Right atrium auricular region (tissue), 2 donors: ENCODE measurements at places on chromosomes 11 and 22. TPM values are rescaled to one million over a fixed set of nuclear protein-coding genes. Genes with fewer than 3 reads are reported as not detected.
A peak's percentile ranks its signal among the peaks of the same experiment; 100 is the strongest.

DNA sequence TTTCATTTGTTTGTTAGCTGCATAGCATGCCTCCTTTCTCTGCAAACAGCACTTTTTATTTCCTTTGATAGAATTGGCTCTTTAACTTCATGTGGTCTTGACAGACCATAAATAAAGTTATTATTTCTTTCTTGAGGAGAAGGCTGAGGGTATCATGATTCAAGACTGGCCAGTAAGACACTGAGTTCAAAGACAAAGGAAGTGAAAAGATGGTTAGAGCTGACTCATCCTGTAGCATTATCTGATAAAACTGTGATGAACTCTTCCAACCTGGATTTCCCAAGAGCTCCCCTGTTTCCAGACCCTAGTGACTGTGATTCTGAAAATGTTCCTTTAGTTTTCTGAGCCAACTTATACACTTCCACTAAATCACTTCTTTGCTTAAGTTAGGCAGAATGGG is 179.3 kb upstream of the FAT3 start:
- no peaks in the 10 kb centered on the region for H3K27me3 ChIP-seq
- no peak for DNase-seq
- no peaks in the 10 kb centered on the region for H3K36me3 ChIP-seq
- H3K27ac ChIP-seq, result no peak overlapping the region
- no peaks in the 10 kb centered on the region for H3K4me1 ChIP-seq
- no peak overlapping the region for H3K4me3 ChIP-seq

DNA sequence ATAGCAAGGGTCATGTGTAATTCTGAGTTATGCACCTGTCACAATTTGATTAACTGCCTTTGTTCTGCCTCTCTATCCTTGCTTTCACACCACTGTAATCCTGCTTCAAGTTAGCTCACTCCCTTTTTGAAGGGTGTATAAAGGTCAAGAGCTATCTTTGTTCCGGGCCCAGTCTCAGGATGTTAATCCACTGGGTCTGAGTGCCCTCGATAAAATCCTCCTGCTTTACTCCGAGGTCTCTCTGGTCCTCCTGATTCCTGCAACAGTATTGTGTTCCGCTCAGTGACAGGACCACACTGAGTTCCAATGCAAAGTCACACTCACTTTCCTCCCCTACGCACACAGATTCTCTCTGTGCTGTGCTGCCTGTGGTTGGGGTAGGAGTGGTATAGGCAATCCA is 186.5 kb downstream of the DYNC2H1 start:
- H3K4me1 ChIP-seq, result no peaks in the 10 kb centered on the region
- no peak overlapping the region for H3K4me3 ChIP-seq

DNA sequence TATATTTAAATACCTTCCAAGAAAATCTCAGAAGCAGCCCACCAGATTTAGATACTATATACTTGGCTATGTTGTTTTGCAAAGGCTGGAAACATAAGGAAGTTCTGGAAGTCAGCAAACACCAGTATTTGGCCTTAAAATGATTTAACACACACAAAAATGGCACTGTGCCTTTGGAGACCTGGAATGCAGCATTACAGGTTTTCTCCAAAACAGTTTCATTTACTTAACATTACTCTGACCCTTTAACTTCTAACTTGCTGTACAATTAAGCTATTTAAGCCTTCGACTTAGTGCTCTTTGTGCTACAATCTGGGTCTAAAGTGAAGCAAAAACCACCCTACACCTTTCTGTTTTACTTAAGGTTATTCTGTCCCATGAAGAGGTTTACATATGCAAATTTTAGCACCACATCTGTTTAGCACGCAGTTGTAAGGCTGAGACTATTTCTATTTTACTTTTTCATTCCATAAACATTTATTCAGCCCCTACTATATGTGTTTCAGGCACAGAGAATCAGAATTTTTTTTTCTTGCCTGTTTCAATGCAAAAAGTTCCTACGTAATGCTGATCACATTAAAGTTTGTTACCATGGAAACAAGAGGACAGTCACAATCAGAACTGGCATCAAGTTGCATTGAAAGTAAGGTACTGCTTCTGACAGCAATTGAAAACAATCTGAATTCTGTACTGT is 70.3 kb downstream of the MAML2 start:
- H3K27ac ChIP-seq, result no peak overlapping the region
- no peaks in the 10 kb centered on the region for H3K36me3 ChIP-seq
- no peaks in the 10 kb centered on the region for H3K4me1 ChIP-seq

DNA sequence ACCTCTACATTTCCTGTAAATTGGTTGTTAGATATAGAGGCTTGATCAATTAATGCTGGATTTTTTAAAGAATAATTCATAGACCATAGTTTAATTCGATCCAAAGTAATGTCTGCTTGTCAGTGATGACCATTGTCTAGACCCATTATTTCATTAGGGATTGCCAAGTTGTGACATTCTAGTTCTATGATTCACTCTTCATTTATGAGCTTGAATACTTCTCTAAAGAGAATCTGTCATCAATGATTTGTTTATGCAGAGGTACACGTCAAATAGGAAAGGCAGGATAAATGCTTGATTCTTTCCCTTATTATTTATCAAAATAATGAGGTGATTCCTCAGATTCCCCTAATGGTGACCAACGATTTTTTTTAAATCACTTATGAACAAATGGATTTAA is 24.0 kb upstream of the ROBO3 start:
- H3K27me3 ChIP-seq, result peaks cover 53% of the 10 kb centered on the region
- H3K4me3 ChIP-seq, result no peak overlapping the region
- DNase-seq, result no peak
- H3K36me3 ChIP-seq, result no peaks in the 10 kb centered on the region

Gene CDC42BPG
- total RNA-seq, result 1.0 TPM

- no peak for DNase-seq
- H3K27me3 ChIP-seq, result no peaks in the 10 kb centered on the region
- H3K4me3 ChIP-seq, result no peak overlapping the region
- no peaks in the 10 kb centered on the region for H3K4me1 ChIP-seq
- no peaks in the 10 kb centered on the region for H3K36me3 ChIP-seq
Observed at GRCh38 chr11:45489281-45489905, 176.0 kb downstream of the CHST1 start.

- no peaks in the 10 kb centered on the region for H3K27me3 ChIP-seq
- no peak overlapping the region for H3K4me3 ChIP-seq
- H3K36me3 ChIP-seq, result no peaks in the 10 kb centered on the region
Observed at GRCh38 chr11:86249307-86250098, 5.0 kb downstream of the EED start.

Gene SIK2
- total RNA-seq, result 23.5 TPM

- H3K4me1 ChIP-seq, result peaks cover 14% of the 10 kb centered on the region
- peak overlapping the region; percentile 70 for H3K4me3 ChIP-seq
- no peak for DNase-seq
- no peaks in the 10 kb centered on the region for H3K36me3 ChIP-seq
Observed at GRCh38 chr22:43811777-43812148, 342 bp downstream of the EFCAB6 start.

Gene PRODH
- 8.0 TPM for total RNA-seq

DNA sequence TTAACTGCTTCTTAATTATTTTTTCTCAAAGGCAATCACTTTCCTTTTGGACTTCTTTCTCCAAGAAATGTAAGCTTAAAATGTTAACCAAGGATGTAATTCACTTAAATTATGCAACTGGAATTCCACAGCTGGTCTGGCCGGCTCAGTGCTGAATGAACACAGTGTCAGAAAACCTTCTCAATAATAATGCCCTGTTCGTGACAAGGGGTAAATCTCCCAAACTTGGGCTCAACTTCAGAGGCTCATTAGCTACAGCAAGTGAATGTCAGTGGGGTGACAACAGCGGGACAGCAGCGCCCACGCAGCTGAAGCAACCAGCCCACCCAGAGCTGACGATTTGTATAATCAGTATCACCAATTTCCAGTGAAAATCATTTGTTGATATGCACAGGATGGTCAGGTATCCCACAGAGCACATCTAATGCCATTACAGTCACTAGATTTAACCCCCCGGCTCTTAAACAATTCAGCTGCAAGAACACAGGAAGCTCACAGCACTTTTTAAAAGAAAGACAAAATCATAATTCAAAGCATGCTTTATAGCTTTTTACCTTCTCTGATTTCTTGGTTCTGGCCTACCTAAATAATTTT is 704.8 kb downstream of the DLG2 start:
- no peaks in the 10 kb centered on the region for H3K27me3 ChIP-seq
- peak overlapping the region; percentile 40 for H3K4me3 ChIP-seq
- H3K4me1 ChIP-seq, result peaks cover 21% of the 10 kb centered on the region
- peak overlapping the region; percentile 41 for H3K27ac ChIP-seq
- DNase-seq, result no peak

DNA sequence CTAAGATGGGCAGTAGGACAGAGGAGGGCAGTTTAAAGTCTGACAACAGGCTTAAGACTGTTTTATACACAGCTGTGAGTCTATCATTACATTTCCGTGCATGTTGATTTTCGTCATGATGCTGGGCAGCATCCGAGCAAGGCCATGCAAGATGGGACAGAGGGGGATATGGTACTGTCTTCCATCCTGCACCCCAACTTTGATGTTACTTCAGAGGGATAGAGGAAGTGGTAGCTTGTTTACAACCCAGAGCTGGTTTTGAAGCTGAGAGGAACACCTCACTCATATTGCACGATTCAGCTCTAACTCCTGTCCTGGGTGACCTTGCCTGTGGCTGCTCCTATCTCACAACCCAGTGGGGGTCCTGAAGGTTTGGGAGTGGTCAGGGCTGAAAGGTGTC is 3.0 kb upstream of the SORL1 start:
- H3K4me1 ChIP-seq, result no peaks in the 10 kb centered on the region
- H3K27me3 ChIP-seq, result no peaks in the 10 kb centered on the region
- H3K4me3 ChIP-seq, result no peak overlapping the region
- DNase-seq, result no peak
- H3K36me3 ChIP-seq, result no peaks in the 10 kb centered on the region

DNA sequence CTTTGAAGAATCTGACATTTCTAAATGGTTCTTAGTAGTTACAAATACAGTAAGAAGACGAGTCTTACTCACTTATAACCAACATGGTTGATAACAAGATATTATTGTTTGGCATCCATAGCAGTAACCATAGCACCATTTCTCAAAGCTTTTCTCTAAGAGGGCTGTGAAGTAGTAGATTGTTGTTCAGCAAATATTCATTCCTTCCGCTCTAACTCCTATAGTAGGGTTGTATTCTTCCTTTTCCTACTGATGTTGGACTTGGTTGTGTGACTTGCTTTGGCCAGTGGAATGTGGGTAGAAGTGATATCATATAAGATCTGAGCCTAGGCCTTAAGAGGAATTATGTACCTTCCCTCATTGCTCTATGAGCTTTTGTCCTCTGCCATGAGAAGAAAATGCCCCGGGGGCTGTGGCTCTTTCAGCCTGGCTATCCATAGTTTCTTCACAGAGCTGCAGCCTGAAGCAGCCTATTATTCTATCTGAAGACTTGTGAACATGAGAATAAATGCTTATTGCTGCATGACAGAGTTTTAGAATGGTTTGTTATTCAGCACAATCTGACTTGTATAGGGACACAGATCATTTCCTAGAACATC is 28.9 kb upstream of the ZBED5 start:
- H3K4me1 ChIP-seq, result no peaks in the 10 kb centered on the region
- no peak overlapping the region for H3K4me3 ChIP-seq
- DNase-seq, result no peak
- no peaks in the 10 kb centered on the region for H3K36me3 ChIP-seq
- H3K27ac ChIP-seq, result no peak overlapping the region
- no peaks in the 10 kb centered on the region for H3K27me3 ChIP-seq

DNA sequence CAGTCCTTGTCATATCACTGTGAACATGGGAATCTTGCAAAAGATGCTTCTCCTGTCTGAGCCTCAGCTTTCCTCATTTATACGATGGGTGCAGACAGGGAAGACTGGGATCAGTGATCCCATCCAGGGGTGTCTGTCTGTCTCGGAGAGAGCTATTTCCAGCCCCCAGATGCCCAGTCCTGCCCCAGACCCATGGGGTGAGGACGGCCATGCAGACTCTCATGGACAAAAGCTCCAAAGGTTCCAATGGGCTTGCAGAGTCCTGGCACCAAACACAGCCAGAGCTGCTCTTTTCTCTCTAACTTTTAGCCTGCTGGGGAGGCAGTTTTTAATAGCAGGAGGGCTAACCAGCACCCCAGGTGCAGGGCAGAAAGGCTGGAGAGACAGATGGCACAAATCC is 5.2 kb downstream of the SCUBE1 start:
- H3K36me3 ChIP-seq, result no peaks in the 10 kb centered on the region
- H3K27ac ChIP-seq, result no peak overlapping the region
- H3K4me3 ChIP-seq, result no peak overlapping the region
- DNase-seq, result no peak

Gene OR52H1
- total RNA-seq, result not detected

DNA sequence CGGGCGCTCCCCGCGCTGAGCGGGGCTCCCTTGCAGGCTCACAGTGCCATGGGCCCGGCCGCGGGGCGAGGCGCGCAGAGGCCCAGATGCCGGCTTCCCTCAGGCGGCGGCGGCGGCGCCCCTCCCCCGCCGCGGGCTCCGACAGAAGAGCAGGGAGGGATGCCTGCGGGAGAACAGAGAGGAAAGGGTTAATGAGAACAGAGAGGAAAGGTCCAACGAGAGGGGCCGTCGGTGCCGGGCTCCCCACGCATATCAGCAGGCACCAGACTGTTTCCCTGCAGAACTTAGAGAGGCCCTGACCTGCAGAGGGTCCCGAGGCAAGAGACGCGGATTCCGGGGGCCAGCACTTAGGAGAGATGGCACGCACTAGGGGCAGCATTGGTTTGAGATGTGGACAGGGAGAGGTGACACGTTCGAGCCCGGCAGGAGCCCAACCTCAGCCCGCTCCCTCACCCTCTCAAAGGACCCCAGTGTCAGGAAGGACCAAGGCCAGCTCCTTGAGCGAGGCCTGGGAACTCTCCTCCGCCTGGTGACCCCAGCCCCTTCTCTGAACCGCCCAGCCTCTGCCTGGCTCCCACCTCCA is 9.1 kb downstream of the NRXN2 start:
- H3K27me3 ChIP-seq, result peaks cover 22% of the 10 kb centered on the region
- no peak overlapping the region for H3K27ac ChIP-seq
- H3K36me3 ChIP-seq, result no peaks in the 10 kb centered on the region
- H3K4me3 ChIP-seq, result no peak overlapping the region
- no peak for DNase-seq

GRCh38 chr11:88327462-88328143 is 9.9 kb downstream of the CTSC start:
- H3K4me3 ChIP-seq, result no peak overlapping the region
- H3K4me1 ChIP-seq, result no peaks in the 10 kb centered on the region
- H3K27me3 ChIP-seq, result no peaks in the 10 kb centered on the region
- H3K27ac ChIP-seq, result no peak overlapping the region

- no peak overlapping the region for H3K4me3 ChIP-seq
- H3K36me3 ChIP-seq, result no peaks in the 10 kb centered on the region
- H3K27ac ChIP-seq, result no peak overlapping the region
- no peaks in the 10 kb centered on the region for H3K4me1 ChIP-seq
- no peak for DNase-seq
- no peaks in the 10 kb centered on the region for H3K27me3 ChIP-seq
Observed at GRCh38 chr11:133249065-133249464, 283.2 kb downstream of the OPCML start.

Gene GAS2
- total RNA-seq, result 6.5 TPM

Gene HEPHL1
- not detected for total RNA-seq
